ENCODE measurements at places on chromosomes 2 and 18. TPM values are rescaled to one million over a fixed set of nuclear protein-coding genes. Genes with fewer than 3 reads are reported as not detected.

The PIEZO2 gene
- 2.8 TPM for total RNA-seq

The EPHA4 gene
- 7.5 TPM for total RNA-seq

The ELOA2 gene
- total RNA-seq: not detected

The NEB gene
- 0.51 TPM for total RNA-seq

The COL4A3 gene
- 3.9 TPM for total RNA-seq

The SPEG gene
- total RNA-seq: 22.9 TPM

The SCN7A gene
- not detected for total RNA-seq

The FAM110C gene
- total RNA-seq: 7.7 TPM

The TCF23 gene
- total RNA-seq: not detected

The SLC16A14 gene
- 5.5 TPM for total RNA-seq

The GKN2 gene
- not detected for total RNA-seq

The NOSTRIN gene
- total RNA-seq: not detected

The ALPI gene
- not detected for total RNA-seq

The OTX1 gene
- not detected for total RNA-seq

The SCN9A gene
- 2.2 TPM for total RNA-seq

The PMAIP1 gene
- 2.7 TPM for total RNA-seq

The TXNL4A gene
- 120 TPM for total RNA-seq

The GPD2 gene
- total RNA-seq: 22.5 TPM

The RAB27B gene
- 0.49 TPM for total RNA-seq

The DTNB gene
- 12.3 TPM for total RNA-seq
